Activated CD4-positive, alpha-beta T cell treated with anti-CD3 and anti-CD28 coated beads, Interleukin-2, amount 10 ng/mL, durations not matched to agents 24 days and 14 days (primary cell): ENCODE measurements at places on chromosomes 7 and 10. TPM values are rescaled to one million over a fixed set of nuclear protein-coding genes. Genes with fewer than 3 reads are reported as not detected.

DNA sequence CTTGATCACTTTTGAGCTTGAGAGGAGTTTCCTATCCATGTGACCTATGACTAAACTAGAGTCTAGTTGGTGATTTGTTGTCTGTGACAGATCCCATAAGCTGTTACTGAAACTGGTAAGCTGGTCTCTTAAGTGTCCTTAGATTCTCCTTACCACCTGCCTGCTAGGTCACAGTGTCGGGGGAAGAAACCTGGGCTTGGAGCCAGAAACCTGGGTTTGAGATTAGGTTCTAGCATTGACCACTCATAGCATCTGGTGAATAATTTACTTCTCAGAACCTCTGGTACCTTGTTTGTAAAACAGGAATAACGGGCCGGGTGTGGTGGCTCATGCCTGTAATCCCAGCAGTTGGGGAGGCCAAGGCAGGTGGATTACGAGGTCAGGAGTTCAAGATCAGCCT is 21.8 kb upstream of the ITPRID1 start:
- H3K4me1 ChIP-seq: no peaks in the 10 kb centered on the region
- H3K27ac ChIP-seq: no peak overlapping the region
- no peak overlapping the region for H3K4me3 ChIP-seq
- no peaks in the 10 kb centered on the region for H3K36me3 ChIP-seq
- no peaks in the 10 kb centered on the region for H3K27me3 ChIP-seq

- H3K4me1 ChIP-seq: no peaks in the 10 kb centered on the region
- no peaks in the 10 kb centered on the region for H3K27me3 ChIP-seq
- no peak for DNase-seq
- no peaks in the 10 kb centered on the region for H3K36me3 ChIP-seq
These were observed 56.0 kb downstream of the THSD7A start for GRCh38 chr7:11776039-11776438.

DNA sequence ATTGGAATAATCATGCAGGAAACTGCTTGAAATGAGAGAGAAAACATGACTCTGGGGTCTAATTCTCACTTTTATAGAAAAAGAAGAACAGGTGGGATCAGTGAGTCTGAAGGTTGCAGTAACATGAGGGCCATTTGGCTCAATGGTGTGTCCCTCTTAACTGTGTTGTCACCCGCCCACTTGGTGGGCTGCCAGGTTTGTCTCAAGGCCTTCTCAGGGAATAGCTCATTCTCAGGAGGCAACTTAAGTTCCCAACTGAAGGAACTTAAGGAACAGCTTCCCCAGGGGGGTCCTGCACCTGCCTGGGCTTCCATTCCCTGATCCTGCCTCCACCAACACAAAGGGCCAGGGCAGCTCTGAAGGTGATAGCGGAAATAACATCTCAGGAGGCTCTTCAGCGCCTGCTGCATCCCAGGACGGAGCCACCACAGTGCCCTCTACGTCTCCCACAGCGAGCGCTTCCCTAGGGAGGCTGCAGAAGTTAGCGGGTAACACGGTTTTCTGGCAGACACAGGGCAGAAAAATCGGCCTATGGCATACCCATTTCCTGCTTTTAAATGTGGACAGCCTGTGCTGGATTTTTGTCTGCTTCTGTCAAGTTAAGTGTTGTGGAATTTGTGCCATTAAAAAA is 88.8 kb downstream of the ZRANB1 start:
- peaks cover 1% of the 10 kb centered on the region for H3K27me3 ChIP-seq
- H3K4me1 ChIP-seq: no peaks in the 10 kb centered on the region
- DNase-seq: no peak
- H3K36me3 ChIP-seq: no peaks in the 10 kb centered on the region
- no peak overlapping the region for H3K4me3 ChIP-seq

DNA sequence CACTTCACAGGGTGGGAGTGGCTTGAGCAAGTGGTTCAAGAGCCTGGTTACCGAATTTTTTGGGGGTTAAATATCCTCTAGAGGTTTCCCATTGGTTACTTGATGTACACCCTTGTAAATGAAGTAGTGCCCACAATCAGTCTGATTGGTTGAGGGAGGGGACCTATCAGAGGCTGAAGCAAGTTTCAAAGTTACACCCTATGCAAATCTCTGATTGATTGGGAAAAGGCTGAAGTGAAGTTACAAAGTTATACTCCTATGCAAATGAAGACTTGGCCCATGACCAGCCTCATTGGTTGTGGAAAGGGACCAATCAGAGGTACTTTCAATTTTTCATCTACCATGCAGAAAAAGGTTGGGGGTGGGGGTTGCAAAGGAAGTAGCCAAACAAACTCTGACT is 34.7 kb downstream of the UBE2D4 start:
- H3K36me3 ChIP-seq: peaks cover 11% of the 10 kb centered on the region
- H3K27ac ChIP-seq: no peak overlapping the region
- no peak overlapping the region for H3K4me3 ChIP-seq
- no peak for DNase-seq
- H3K27me3 ChIP-seq: no peaks in the 10 kb centered on the region
- peaks cover 5% of the 10 kb centered on the region for H3K4me1 ChIP-seq

GRCh38 chr7:116161728-116162127 is 48.6 kb upstream of the TES start:
- H3K4me3 ChIP-seq: no peak overlapping the region
- H3K4me1 ChIP-seq: peaks cover 6% of the 10 kb centered on the region
- H3K27ac ChIP-seq: no peak overlapping the region
- no peak for DNase-seq
- H3K36me3 ChIP-seq: no peaks in the 10 kb centered on the region
- peaks cover 51% of the 10 kb centered on the region for H3K27me3 ChIP-seq

CTAGE15 gene
- total RNA-seq: 1.3 and 2.7 TPM in 2 replicates

DNA sequence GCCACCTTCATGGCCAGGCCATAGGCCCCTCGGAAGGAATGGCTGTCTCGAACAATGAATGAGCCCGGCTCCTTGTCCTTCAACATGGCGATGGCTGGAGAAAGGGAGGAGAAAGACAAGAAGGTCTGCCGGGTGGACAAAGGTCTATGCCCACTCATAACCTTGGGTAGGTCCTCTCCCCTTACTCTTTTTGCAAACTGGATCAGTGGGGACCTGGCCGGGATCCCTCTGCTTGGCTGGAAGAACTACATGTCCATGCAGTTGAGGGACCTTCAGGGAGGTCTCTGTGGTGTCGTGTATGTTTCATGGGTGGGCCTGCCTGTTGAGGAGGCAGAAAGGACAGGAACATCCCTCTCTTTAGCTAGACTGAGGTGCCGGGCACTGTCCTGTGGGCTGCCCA is 284.8 kb downstream of the TNS3 start:
- H3K27ac ChIP-seq: no peak overlapping the region
- no peak overlapping the region for H3K4me3 ChIP-seq
- H3K27me3 ChIP-seq: no peaks in the 10 kb centered on the region
- peaks cover 3% of the 10 kb centered on the region for H3K36me3 ChIP-seq

COL1A2 gene
- 6.0 and 6.5 TPM in 2 replicates for total RNA-seq

DNA sequence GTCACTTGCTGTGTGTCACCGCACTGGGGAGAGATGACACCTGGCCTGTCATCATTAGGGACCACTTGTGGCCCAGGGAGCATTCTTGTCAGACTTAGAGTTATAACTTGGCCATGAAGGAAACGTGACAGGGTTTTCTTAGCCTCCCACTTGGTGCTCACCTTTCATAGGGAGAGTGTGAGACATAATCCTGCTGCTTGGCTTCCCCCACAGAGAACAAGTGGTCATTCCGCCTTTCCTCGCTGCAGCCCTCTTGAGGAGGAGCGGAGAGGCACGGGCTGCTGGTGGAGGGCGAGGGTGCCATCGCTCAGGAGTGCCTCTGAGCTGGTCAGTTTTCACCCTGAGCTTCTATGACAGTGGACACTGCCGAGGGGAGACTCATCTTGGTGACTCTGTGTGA is 125.0 kb upstream of the GJD4 start:
- no peak overlapping the region for H3K4me3 ChIP-seq
- DNase-seq: no peak
- H3K27me3 ChIP-seq: no peaks in the 10 kb centered on the region
- H3K36me3 ChIP-seq: peaks cover 12% of the 10 kb centered on the region

- no peaks in the 10 kb centered on the region for H3K27me3 ChIP-seq
- peaks cover 19% of the 10 kb centered on the region for H3K4me1 ChIP-seq
- no peak overlapping the region for H3K4me3 ChIP-seq
- H3K27ac ChIP-seq: no peak overlapping the region
- DNase-seq: no peak
These were observed 95.3 kb downstream of the CCSER2 start for GRCh38 chr10:84423719-84424118.

TRPV6 gene
- not detected in 2 replicates for total RNA-seq

DNA sequence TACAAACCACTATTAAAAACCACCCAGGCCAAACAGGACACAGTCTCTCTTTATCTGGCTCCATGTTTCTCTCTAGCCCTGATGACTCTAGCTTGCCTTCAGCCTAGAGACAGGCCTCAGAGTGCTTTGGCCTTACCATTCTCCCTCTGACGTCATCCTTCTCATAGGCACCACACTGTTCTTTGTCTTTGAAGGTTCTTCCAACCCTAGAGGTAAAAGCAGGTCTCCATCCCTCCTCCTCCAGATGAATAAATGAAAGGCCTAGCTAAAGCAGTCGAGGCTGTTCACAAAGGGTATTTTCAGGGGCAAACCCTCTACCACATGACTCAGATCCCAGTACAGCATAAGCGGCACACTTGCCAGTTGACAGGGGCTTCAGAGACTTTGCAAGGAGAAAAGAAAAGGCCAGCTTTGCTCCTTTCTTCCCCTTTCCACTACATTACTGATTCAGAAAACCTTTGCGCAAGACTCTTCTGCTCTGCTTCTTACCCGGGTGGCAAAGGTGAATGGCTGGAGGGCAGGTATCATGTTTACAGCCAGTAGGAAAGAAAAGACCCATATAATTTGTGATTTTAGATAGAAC is 14.8 kb downstream of the NFE2L3 start:
- H3K27ac ChIP-seq: peak overlapping the region; percentile 71
- H3K27me3 ChIP-seq: no peaks in the 10 kb centered on the region
- H3K36me3 ChIP-seq: peaks cover 58% of the 10 kb centered on the region
